ENCODE measurements at places on chromosomes 2 and 18.

- no peak for DNase-seq
Observed at GRCh38 chr2:70104231-70105111, 17.2 kb downstream of the PCBP1 start.

- peak; percentile 77 for DNase-seq
Observed at GRCh38 chr2:197255543-197255942, 55.0 kb downstream of the ANKRD44 start.

GRCh38 chr2:238879621-238880377 lies 31.9 kb downstream of the TWIST2 start:
- no peak for DNase-seq

GRCh38 chr18:44771572-44771955 lies 90.9 kb downstream of the SETBP1 start:
- no peak for DNase-seq

GRCh38 chr18:13309031-13309747 lies 90.6 kb downstream of the LDLRAD4 start:
- DNase-seq: no peak

DNA sequence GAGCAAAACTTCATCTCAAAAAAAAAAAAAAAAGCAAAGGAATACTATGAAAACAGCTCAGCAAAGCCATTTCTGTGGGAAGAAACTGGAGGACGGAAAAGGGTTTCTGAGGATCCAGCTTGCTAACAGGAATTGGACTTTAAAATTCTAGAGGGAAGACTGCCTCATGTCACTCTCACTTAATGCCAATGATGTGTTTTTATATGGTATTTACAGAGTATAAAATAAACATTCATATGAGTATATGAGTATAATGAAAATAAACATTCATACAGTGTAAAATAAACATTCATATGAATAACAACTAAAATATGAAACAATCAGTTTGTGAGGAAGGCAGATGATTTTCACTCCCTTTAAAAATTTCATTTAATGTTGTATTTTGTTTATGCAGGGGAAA lies 43.9 kb downstream of the CHMP3 start:
- DNase-seq: no peak

GRCh38 chr2:157891643-157892041 lies 15.5 kb upstream of the ACVR1 start:
- no peak for DNase-seq

GRCh38 chr2:163417596-163418337 lies 318.0 kb downstream of the FIGN start:
- DNase-seq: no peak

DNA sequence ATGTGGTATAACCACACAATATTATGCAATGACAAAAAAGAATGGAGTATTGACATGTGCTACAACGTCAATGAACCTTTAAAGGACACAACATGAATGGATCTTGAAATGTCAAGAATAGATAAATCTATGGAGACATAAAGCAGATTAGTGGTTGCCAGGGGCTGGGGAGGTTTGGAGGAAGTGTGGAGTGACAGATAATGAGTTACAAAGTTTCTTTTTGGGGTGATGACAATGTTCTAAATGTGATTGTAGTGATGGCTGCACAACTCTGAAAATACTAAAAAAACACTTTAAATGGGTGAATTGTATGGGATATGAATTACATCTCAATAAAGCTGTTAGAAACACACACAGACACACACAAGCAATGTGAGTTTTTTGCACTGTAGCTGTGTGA lies 37.4 kb upstream of the C1D start:
- DNase-seq: no peak
